ENCODE measurements at places on chromosomes 6 and 20. TPM values are rescaled to one million over a fixed set of nuclear protein-coding genes. Genes with fewer than 3 reads are reported as not detected.
A peak's percentile ranks its signal among the peaks of the same experiment; 100 is the strongest.

DNA sequence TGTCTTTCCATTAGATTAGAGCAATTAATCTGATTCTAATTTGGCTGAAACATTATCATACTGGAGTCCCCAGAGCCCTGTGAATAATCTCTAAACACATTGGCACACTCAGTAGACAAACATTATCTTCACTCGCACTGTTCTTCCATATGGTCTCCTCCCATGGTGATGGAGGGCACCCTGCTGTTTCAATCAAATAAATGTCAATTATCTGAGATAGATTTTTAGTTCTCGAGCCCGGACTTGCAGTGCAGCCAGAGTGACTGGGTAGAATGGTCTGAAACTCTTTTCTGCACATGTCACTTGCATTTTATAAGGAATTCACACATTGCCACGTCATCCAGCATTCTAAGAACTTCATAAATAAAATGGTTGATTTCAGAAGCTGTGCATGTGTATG lies 90.6 kb upstream of the MAP3K7 start:
- no peaks in the 10 kb centered on the region for H3K36me3 ChIP-seq
- no peak overlapping the region for H3K27ac ChIP-seq
- peaks cover 71% of the 10 kb centered on the region for H3K27me3 ChIP-seq
- H3K4me1 ChIP-seq: no peaks in the 10 kb centered on the region
- H3K4me3 ChIP-seq: no peak overlapping the region

Gene NOTCH4
- total RNA-seq: 2.5 TPM

Gene PTGIS
- total RNA-seq: 117 TPM

GRCh38 chr6:16544521-16544920 lies 216.7 kb downstream of the ATXN1 start:
- peaks cover 13% of the 10 kb centered on the region for H3K36me3 ChIP-seq
- H3K27ac ChIP-seq: no peak overlapping the region
- DNase-seq: no peak
- H3K4me1 ChIP-seq: no peaks in the 10 kb centered on the region

GRCh38 chr6:166500246-166500645 lies 86.2 kb downstream of the RAMACL start:
- H3K4me3 ChIP-seq: no peak overlapping the region
- H3K36me3 ChIP-seq: peaks cover 16% of the 10 kb centered on the region
- peaks cover 23% of the 10 kb centered on the region for H3K27me3 ChIP-seq
- H3K4me1 ChIP-seq: peaks cover 11% of the 10 kb centered on the region
- no peak overlapping the region for H3K27ac ChIP-seq

- H3K4me3 ChIP-seq: no peak overlapping the region
- DNase-seq: no peak
- H3K27ac ChIP-seq: peak overlapping the region; percentile 89
- H3K4me1 ChIP-seq: peaks cover 21% of the 10 kb centered on the region
- no peaks in the 10 kb centered on the region for H3K27me3 ChIP-seq
- H3K36me3 ChIP-seq: peaks cover 2% of the 10 kb centered on the region
These were observed 73.8 kb upstream of the SCP2D1 start for GRCh38 chr20:18739751-18740166.

GRCh38 chr6:113293423-113293740 lies 563.8 kb upstream of the MARCKS start:
- no peaks in the 10 kb centered on the region for H3K36me3 ChIP-seq
- no peak overlapping the region for H3K4me3 ChIP-seq
- H3K27ac ChIP-seq: no peak overlapping the region
- no peaks in the 10 kb centered on the region for H3K27me3 ChIP-seq

DNA sequence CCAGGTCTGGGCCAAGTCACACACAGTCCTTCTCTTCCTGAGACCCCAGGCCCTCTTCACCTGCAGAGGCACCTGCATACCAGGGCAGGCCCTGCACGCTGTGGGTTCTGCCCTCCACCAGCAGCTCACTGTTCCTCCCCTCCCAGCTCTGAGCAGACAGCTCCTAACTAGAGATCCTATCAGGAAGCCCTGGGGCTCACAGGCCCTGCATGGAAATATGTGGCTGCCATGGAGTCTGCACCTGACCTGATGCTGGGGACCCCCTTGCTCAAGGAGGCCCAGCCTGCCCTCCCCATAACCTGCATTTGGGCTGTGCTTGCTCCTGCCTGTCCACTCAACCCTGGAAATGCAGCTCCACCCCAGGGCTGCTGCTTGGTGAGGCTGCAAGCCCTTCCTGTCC lies 14.6 kb upstream of the HLA-G start:
- peaks cover 5% of the 10 kb centered on the region for H3K4me1 ChIP-seq
- H3K27me3 ChIP-seq: peaks cover 28% of the 10 kb centered on the region
- H3K27ac ChIP-seq: no peak overlapping the region

Gene BHLHE23
- not detected for total RNA-seq

DNA sequence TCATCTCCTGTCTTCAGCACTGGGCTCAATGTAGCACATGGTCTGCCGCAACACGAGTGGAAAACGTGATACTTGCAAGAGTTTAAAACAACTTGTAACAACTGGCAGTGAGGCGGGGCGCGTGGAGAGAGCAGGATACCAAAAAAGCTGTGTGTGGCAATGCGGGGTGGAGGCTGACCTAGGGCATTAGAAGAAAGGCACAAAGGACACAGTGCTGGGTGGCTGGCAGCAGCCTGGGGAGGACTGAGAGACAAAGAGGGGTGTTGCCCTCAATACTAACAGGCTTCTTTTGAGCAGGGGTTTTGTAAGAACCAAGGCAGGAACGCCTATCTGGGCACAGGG lies 1.5 kb upstream of the GFOD1 start:
- peak overlapping the region; percentile 73 for H3K4me3 ChIP-seq
- H3K4me1 ChIP-seq: peaks cover 17% of the 10 kb centered on the region
- H3K27ac ChIP-seq: no peak overlapping the region
- no peak for DNase-seq
- no peaks in the 10 kb centered on the region for H3K36me3 ChIP-seq

Gene LAMA2
- 56.8 TPM for total RNA-seq

- H3K27ac ChIP-seq: no peak overlapping the region
- no peak overlapping the region for H3K4me3 ChIP-seq
- peaks cover 12% of the 10 kb centered on the region for H3K4me1 ChIP-seq
- DNase-seq: no peak
- no peaks in the 10 kb centered on the region for H3K36me3 ChIP-seq
- peaks cover 33% of the 10 kb centered on the region for H3K27me3 ChIP-seq
These were observed 8.6 kb upstream of the FKBP1A start for GRCh38 chr20:1401451-1401907.

Gene THBS2
- total RNA-seq: 20.4 TPM

Gene GRM1
- 0.16 TPM for total RNA-seq

DNA sequence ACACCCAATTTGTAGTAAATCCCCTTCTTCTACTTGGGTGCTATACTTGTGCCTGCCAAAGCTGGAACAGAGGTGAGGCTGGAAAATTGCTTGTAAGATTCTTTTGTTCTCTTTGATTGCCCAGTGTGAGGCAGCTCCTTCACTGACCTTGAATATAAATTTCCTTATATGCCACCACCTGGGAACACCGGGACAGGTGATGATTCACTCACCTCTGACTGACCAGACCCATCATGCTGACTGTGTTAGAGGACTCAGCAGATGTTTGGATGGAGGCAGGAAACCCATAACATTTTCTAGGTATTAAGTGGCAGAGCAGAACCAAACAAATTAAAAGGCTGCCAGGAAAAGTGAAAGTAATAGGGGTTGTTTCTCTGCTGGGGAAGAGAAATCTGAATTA lies 120.9 kb downstream of the GRM1 start:
- H3K36me3 ChIP-seq: no peaks in the 10 kb centered on the region
- peaks cover 11% of the 10 kb centered on the region for H3K27me3 ChIP-seq
- no peak overlapping the region for H3K4me3 ChIP-seq
- no peak for DNase-seq

Gene HSD17B8
- total RNA-seq: 15.0 TPM

DNA sequence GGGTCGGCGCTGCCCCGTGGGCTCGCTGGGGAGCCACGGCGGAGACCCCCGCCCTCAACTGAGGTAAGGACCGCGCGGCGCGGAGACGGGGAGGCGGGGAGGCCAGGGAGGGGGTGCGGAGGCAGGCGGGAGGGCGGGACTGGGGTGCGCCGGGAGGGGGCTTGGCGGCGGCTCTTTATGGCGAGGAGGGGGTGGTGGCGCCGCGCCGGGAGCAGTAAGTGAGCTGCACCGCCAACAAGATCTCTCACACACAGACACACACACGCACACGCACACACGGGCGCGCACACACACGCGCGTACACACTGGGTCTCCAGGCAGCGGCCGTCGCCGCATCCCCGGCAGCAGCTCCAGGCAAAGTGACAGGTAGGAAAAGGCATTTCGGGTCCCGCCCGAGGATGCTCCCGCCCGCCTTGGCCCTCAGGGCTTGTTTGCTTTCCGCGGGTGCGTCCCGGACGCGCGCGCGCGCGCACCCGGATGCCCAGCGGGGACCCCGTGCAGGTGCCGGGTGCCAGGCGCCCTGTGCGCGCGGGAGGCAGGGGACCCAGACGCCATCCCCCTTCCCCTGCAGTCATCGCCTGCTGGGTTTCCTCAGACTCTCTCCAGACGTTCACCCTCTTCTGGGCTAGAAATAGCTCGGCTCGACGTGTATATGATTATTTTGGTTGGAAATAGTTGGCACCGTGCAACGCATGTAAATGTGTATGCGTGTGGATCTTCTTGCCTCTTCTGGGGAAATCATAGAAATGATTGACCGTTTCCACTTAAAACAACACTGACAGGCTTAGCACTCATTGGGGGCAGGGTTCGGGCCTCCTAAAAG lies at the start of gene PLCB4:
Gene PLCB4, plus strand, starts transcription at position 247 of the 823 bp plus-strand sequence. CDS start 238,728 bp downstream, outside the sequence.
- H3K27me3 ChIP-seq: no peaks in the 10 kb centered on the region
- DNase-seq: peak; percentile 61
- H3K4me3 ChIP-seq: peak within 1 kb of the TSS; percentile 82
- H3K36me3 ChIP-seq: no peaks in the 10 kb centered on the region

DNA sequence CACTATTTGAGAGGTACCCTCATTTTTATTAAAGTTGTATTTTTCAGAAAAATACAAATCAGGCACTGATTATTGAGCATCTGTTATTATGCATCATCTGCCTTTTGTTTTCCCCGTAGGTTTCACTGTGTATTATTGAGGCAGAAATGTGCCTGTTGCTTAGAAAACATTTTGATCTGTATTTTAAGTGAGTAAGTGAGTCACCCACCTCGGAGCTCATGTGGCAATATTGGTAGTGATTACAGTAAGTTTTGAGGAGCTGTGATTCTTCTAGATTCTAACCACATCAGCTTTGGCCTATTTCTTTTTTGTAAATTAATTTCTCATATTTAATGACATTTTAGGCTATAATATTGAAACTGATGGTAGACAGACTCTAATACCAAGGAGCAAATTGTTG lies 59.6 kb upstream of the LAMP5 start:
- no peak overlapping the region for H3K27ac ChIP-seq
- peaks cover 18% of the 10 kb centered on the region for H3K36me3 ChIP-seq
- H3K27me3 ChIP-seq: no peaks in the 10 kb centered on the region
- H3K4me3 ChIP-seq: no peak overlapping the region

GRCh38 chr6:47188588-47189021 lies 121.1 kb downstream of the TNFRSF21 start:
- no peaks in the 10 kb centered on the region for H3K27me3 ChIP-seq
- H3K4me3 ChIP-seq: no peak overlapping the region
- H3K27ac ChIP-seq: no peak overlapping the region
- H3K4me1 ChIP-seq: peaks cover 5% of the 10 kb centered on the region
- DNase-seq: no peak
- no peaks in the 10 kb centered on the region for H3K36me3 ChIP-seq

GRCh38 chr6:143901885-143902750 lies 37.8 kb downstream of the ZC2HC1B start:
- no peak overlapping the region for H3K4me3 ChIP-seq
- H3K27ac ChIP-seq: peak overlapping the region; percentile 44
- H3K27me3 ChIP-seq: no peaks in the 10 kb centered on the region
- DNase-seq: no peak

GRCh38 chr6:78883651-78884050 lies 16.3 kb downstream of the IRAK1BP1 start:
- peaks cover 33% of the 10 kb centered on the region for H3K36me3 ChIP-seq
- H3K27me3 ChIP-seq: no peaks in the 10 kb centered on the region
- no peak overlapping the region for H3K27ac ChIP-seq
- DNase-seq: no peak

Gene BANF2
- not detected for total RNA-seq

Gene TFEB
- total RNA-seq: 4.4 TPM

GRCh38 chr20:46458866-46459750 lies 52.7 kb upstream of the ELMO2 start:
- H3K27ac ChIP-seq: peak overlapping the region; percentile 67
- peak overlapping the region; percentile 78 for H3K4me3 ChIP-seq
- DNase-seq: peak; percentile 88

- H3K27me3 ChIP-seq: no peaks in the 10 kb centered on the region
These were observed 850 bp upstream of the HECA start for GRCh38 chr6:139134064-139134395.

DNA sequence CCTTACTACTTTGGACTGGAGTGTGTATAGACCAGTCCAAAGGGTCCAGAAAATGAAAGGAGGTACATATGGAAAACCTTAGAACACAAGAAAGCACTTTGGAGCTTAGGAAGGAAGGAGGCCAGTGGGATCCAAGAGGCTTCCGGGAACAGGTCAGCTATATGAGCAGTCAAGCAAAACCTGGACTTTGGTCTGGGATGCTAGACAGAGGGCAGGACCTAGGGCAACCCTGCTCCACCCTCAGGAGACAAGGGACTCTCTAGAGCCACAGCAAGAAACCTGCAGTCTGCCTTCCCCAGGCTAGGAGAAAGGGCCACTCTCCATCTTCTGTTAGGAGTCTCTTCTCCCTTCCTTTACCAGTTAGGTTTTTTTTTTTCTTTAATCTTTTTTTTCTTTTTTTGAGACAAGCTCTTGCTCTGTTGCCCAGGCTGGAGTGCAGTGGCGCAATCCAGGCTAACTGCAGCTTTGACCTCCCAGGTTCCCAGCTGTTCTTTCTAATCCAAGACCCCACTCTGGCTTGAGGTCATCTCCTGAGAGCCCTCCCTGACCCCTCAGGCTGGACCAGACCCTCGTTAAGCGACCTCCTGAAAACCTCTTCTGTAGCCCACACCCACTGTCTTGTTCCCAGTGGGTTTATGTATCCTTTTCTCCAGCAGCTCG lies 4.6 kb downstream of the KCNK5 start:
- peaks cover 27% of the 10 kb centered on the region for H3K27me3 ChIP-seq
- H3K27ac ChIP-seq: no peak overlapping the region
- no peak overlapping the region for H3K4me3 ChIP-seq
- H3K4me1 ChIP-seq: peaks cover 26% of the 10 kb centered on the region
- H3K36me3 ChIP-seq: no peaks in the 10 kb centered on the region
- DNase-seq: no peak

Gene OR2J3
- total RNA-seq: not detected

DNA sequence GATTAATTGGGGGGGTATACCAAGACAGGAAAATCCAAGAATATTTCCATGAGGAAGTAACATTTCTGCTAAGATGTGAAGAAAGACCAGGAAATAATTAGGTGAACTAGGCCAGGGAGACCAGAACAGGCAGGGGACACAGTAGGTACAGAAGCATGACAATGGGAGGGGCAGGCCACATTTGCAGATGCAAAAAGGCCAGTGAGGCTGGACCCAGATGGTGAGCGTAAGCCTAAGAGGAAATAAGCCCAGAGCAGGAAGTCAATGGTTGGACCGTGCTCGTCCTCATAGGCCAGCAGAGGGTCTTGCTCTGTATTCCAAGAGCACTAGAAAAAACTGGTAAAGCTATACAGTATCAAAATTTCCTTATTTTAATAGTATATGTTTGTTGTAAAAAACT lies 9.4 kb downstream of the CEP162 start:
- peaks cover 3% of the 10 kb centered on the region for H3K36me3 ChIP-seq
- H3K27me3 ChIP-seq: no peaks in the 10 kb centered on the region
- no peak overlapping the region for H3K4me3 ChIP-seq
- H3K27ac ChIP-seq: no peak overlapping the region
- H3K4me1 ChIP-seq: peaks cover 5% of the 10 kb centered on the region

Gene C20orf144
- total RNA-seq: 0.09 TPM

- H3K27me3 ChIP-seq: no peaks in the 10 kb centered on the region
- no peak overlapping the region for H3K27ac ChIP-seq
- H3K4me3 ChIP-seq: no peak overlapping the region
- H3K4me1 ChIP-seq: peaks cover 7% of the 10 kb centered on the region
These were observed 212.7 kb downstream of the PTPRK start for GRCh38 chr6:128307671-128308070.
